ENCODE measurements at places on chromosomes 6 and 20.

DNA sequence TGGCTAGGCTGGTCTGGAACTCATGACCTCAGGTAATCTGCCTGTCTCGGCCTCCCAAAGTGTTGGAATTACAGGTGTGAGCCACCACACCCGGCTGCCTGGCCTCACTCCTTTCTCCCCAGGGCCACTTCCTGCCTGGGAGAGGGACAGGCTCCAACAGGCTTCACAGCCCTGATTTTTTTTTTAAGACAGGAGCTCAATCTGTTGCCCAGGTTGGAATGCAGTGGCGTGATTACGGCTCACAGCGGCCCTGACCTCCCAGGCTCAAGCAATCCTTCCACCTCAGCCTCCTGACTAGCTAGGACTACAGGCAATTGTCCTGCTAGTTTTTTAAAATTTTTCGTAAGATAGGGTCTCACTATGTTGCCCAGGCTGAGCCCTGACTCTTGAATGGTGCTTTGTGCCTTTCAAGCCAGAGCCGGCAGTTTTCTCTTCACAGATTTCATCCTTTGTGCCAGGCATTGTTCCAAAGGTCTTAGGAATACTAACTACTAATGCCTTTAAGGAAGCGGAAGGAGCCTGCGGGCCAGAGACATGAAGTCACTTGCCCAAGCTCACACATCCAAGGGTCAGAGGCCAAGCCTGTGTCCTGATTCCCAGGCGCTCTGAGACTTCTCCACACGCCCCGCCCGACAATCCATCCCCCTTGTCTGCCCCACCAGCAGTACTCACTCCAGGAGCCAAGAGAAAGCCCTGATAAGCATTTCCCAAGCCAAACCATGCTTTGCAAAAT is 19.2 kb downstream of the CAPN11 start:
- no peak for DNase-seq

GRCh38 chr6:169669889-169670288 is 31.9 kb downstream of the WDR27 start:
- no peak for DNase-seq

- DNase-seq: no peak
Observed at GRCh38 chr6:75144386-75144785, 61.5 kb downstream of the COL12A1 start.

- peak; percentile 8 for DNase-seq
Observed at GRCh38 chr20:53736757-53737395, 143.2 kb upstream of the ZNF217 start.

- no peak for DNase-seq
Observed at GRCh38 chr6:73028124-73028766, 197.1 kb downstream of the KHDC1L start.

DNA sequence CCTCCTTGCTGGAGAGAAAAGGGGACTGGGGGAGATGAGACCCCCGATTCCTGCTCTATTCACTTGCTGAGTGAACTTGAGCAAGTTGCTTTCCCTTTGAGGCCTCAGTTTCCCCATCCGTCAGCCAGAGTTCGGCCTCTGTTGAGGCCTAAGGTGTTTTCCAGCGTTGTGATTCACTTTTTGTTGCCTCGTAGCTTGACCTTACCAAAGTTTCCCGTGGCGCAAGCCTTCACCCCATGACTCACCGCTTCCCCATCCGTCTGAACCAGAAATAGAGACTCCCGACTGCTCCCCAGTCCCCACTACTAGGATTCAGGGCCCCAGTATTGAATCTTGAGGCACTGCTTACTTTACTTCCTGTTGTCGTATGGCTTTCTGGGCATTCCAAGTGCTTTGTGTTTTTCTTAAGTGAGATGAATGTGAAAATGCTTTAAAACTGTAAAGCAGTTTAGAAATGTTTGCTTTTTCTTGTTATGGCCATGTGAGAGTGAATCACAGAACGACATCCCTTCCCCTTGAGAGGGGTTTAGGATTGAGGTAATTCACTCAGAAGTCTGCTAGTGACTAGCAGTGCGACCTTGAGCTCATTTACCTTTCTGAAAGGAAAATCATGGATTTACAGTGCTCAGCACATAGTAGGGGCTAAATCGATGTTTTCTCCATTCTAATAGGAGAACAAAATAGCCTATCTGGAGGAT is 1.2 kb downstream of the CHMP4B start:
- peak; percentile 39 for DNase-seq

- DNase-seq: no peak
Observed at GRCh38 chr6:145836772-145837171, 22.2 kb upstream of the FBXO30 start.

DNA sequence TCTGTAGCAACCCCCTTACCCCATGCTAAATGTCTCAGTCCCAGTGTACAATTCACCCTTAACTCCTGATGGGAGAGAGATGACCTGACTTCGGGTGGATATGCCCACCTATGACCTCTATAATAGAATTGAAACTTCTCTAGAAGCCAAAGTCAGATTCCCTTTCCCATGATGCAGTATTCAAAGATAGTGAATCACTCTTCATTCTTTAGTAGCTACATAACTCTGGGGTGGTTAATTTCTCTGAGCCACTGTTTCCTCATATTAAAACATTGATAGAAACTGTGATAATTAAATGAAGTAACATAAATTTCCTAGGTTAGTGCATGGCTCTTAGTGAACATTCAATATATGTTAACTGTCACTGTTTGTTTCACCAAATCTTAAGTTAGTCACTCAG is 500.4 kb downstream of the COL12A1 start:
- DNase-seq: no peak
